Immature natural killer cell (primary cell): ENCODE measurements at places on chromosomes 6 and 20.

DNA sequence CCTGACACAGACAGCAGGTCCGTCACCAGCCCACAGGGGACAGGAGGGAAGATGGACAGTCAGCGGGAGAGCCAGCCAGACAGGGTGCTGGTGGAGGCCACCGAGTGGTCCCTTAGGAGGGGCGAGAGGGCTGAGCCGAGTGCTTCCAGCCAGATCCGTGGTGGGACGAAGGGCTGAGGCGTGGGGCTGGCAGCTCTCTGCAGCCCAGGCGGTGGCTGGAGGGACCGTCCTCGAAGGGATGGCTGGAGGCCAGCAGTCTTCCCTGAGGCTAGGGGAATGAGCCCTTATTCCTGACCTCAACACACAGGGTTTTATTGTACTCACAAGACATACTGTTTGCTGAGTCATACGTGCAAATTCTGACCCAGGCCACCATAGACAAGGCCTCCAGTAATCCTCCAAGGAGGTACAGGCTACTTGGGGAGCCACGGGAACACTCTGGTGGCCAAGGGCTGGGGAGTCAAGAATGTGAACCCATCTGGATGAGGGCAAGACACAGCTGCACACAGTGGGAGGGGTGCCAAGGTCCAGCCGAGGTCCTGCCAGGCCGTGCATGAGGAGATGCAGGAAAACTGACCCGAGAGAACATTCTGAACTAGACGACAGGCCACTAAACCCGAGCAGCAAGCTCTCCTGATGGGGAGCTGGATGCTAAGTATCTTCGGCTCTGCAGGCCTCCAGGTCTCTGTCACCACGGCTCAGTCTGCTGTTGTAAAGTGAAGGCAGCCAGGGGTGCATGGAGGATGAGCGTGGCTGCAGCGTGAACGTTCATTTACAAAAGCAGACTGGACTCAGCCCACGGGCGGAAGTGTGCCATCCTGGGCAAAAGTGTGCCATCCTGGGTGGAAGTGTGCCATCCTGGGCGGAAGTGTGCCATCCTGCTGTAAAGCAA lies 242.5 kb downstream of the TTLL2 start:
- DNase-seq, result no peak

- DNase-seq, result no peak
Observed at GRCh38 chr6:165843121-165843520, 180.1 kb upstream of the PDE10A start.

- DNase-seq, result no peak
Observed at GRCh38 chr6:67757465-67758033, 877.5 kb upstream of the ADGRB3 start.

DNA sequence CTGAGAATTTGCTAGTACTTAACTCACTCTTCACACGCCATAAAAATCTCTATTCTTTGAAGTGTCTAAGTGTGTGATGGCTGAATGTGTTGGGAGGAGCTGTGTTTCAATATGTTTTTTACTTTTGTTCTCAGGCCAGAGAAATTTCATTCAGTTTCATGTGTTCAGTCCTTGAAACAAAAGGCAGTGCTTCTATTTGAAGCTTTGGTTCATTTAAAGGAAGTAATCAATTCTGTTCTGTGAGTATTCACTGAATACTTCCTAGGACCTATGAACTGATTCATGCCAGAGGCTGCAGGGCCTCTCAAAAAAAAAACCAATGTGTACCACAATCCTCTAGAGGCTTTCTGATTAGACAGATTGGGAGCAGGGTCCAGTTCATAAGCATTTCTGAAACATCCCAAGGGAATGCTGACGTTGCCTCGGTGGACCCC lies 12.4 kb upstream of the F13A1 start:
- DNase-seq, result no peak

GRCh38 chr6:115665310-115665709 lies 395.4 kb downstream of the FRK start:
- DNase-seq, result no peak

DNA sequence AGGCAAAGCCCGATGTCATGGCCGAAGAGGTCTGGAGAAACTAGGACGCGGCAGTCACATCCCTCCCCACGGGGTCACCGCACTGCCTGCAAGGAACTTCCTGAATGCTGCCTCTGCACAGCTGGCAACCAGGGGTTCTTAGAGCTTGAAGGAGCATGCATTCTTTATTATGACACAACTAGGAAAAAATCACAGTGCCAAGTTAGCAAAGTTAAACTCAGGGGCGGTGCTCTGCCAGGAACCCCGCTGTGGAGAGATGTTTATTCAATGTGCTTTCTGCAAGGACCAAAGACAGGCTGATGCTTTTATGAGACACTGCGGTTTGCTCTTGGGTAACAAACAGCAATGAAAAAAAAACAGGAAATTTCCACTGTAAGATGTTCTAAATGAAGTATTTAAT lies 287.3 kb upstream of the FOXQ1 start:
- no peak for DNase-seq

DNA sequence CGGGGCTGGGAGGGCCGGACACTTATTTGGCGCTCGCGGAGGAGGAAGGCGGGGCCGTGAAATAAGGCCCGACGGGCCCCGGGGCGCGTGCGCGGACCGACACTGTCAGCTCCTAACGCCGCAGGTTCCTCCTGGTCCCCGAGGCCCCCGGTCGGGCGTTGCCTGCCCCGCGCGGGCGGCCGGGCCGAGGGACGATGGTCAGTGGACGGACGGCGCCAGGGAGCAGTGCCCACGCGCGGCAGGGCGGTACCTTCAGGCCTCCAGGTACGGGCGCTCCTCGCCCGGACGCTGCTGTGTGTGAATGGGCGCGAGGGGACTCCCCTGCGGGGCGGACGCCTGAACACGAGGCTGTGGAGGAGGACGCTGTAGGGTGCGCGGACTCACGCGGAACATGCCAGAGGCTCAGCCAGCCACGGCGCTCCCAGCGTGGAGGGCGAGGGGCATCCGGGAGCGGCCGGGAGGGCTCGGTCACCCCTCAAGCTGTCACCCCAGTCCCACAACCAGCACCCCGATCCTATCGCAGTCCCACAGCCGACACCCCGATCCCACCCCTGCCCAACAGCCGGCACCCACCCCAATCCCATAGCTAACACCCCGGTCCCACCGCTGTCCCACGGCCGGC lies 339 bp upstream of the GMEB2 start:
- peak; percentile 96 for DNase-seq

- no peak for DNase-seq
Observed at GRCh38 chr20:44018259-44018941, 103.7 kb downstream of the TOX2 start.

DNA sequence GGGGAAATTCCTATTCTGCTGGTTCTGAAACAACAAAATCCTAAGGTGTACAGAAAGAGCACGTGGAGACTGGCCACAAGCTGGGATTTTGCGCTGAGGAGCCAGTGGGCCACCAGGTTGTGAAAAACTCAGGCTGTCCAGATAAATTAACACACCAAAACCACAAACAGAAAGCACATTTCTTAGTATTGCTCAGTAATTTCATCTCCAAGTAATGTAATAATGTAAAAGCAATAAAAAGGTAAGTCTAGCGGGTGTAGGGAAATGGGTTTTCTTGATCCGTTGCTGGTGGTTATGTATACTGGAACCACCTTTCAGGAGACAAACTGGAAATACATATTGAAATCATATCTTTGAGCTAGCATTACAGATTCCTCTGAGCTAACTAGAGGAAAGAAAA lies 195.6 kb upstream of the CNR1 start:
- no peak for DNase-seq

DNA sequence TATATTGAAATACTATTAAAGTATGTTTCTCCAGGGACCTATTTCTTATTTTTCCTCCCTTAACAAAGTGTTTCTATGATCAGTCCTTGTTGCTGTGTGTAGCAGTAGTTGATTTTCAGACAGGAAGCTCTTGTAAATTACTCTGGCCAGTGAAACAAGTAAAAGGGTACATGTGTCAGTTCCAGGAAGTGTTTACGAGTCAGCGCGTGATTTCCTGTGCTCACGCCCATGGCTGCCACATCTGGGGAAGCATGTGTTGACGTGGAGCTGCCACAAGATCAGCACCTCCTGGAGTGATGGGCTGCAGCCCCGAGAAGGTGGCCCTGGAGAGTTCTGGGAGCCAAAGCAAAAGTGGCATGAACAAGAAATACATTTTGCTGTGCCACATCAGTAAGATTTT lies 38.6 kb upstream of the GGTLC1 start:
- DNase-seq, result peak; percentile 91

GRCh38 chr6:13006578-13007300 lies 290.2 kb downstream of the PHACTR1 start:
- DNase-seq, result no peak

GRCh38 chr6:87483929-87484328 lies 11.2 kb downstream of the SLC35A1 start:
- no peak for DNase-seq

GRCh38 chr6:80404889-80405288 lies 298.4 kb downstream of the BCKDHB start:
- DNase-seq, result no peak

- DNase-seq, result no peak
Observed at GRCh38 chr6:155890409-155890808, 434.8 kb upstream of the NOX3 start.

DNA sequence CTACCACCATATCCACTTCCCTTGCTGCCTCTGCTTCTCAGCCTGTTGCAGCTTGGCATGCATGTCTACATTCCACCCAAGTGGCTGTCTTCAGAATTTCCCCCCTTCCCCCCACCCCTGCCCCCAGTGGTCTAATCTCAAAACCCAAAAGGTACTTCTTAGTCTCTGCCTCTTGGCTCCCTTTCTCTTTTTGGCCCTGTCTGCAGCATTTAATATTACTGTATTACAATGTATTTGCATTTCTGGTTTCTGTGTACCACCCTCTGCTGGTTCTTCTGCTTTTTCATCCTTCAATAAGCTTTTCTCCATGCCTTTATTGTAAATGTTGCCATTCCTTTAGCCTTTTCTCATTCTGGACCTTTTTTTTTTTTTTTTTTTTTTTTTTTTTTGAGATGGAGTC lies 43.0 kb downstream of the RPRD1B start:
- no peak for DNase-seq

DNA sequence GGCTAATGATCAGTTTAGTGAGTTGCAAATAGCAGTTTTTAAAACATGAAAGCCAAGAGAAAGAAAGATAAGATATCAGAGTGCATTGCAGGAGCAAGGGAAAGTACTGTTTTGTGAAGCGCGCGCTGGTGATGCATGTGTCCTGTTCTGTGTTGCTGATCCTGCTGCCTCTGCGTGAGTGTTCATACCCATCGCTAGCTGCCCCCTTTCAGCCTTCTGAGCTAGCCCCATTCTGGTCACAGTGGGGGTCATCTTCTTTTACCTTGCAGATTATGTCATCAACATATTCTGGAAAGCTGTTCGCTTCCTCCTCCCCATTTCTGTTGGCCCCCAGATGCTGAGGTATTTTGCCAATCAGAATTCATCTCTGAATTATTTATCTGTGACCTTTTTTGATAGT lies 1.9 kb downstream of the MRAP2 start:
- DNase-seq, result no peak

- no peak for DNase-seq
Observed at GRCh38 chr6:32983964-32984621, 15.7 kb downstream of the BRD2 start.

- peak; percentile 40 for DNase-seq
Observed at GRCh38 chr20:59571551-59572314, 32.6 kb upstream of the PHACTR3 start.

- peak; percentile 47 for DNase-seq
Observed at GRCh38 chr6:108914235-108915022, 66.2 kb downstream of the ARMC2 start.

DNA sequence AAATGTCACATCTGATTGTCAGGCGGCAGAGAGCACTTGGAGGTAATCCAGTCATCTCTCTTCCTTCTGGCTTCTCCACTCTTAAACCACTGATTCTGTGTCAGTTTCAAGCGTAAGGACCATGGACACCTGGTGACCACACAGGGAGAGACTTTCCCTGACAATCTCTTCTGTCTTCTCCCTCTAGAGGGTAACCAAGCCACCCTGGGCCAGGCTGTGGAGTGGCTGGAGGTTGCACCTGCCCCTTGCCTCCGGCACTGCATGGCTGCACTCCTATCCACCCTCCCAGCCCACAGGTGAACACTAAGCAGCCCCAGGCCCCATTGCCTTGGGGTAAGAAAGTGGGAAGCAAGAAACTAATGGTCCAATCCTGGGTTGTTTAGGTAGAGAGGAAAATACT lies 78.7 kb downstream of the BFSP1 start:
- DNase-seq, result no peak

- DNase-seq, result no peak
Observed at GRCh38 chr6:3869284-3869631, 20.1 kb downstream of the FAM50B start.

DNA sequence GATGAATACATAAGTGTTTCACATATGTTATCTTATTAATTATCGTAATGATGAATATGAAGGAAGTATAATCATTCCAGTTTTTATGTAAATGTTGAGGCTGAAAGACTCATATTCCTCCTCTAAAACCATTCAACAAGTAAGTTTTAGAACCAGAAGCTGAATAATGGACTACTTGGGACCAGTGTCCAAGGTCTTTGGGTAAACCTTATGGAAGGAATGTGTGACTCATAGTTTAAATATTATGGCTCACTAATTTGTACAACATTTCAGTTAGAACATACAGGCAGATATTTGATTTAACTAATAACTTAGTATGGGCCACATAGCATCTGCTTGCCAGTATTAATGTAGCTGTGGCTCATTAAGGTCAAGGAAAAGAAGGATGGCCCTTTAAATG lies 209.6 kb downstream of the TFAP2B start:
- no peak for DNase-seq

DNA sequence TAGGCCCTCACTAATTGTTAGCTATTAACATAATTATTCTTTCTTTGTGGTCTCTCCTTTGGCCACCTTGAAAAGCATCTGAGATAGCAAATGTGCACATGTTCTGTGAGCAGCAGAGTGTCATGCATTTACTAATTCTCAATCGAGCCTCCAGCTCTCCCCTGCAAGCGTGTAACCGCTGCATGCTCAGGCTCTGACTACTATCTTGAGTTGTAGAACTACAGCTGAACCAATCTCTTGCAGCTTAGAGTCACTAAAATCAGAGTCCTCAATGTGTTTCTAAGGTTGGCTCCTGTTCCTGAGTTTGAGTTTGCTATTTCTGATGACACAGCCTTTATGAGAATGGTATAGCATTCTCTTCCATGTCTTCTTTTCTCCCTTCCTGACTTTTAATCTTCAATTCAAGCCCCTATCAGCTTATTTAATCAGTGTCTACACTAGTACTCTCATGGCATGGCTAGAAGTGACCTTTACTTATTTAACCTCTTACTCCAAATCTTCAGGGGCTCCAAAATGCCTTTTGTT lies 65.5 kb downstream of the PPP1R3G start:
- DNase-seq, result no peak
